ENCODE measurements at places on chromosomes 6 and 20.

DNA sequence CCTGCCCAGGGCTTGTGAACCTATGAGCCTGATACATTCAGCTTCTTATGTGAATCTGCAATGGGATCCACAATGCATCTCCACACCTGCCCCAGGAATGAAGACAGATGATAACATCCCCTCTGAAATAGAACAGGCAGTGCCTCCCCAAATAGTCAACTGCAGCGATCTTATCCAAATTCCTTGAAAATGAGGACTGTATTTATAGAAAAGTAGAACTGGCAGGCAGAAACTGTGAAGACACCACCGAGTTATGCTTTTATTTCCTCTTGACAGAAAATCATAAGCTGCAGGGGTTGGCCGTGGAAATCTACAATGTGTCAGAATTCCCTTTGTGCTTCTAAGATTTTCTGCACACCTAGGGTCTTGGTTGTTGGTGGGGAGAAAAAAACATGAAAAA is 270.3 kb downstream of the TBC1D7 start:
- no peak for DNase-seq

DNA sequence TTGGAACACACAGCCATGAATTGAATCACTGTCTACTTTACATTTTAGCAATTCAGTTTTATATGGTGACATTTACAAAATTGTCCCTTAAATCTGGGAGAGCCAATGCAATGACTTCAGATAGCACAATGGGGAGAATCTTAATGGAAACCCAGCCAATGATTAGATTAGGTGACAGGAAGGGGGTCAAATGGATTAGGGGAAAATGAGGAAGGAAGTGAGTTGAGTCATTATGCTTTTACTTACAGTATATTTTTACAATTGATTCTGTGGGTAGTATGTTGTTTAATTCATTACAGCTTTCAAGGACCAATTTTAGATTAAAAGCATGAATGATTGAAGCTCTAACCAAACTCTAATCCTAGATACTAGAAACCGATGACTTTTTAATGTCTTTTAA is 229.8 kb downstream of the SOX4 start:
- no peak for DNase-seq

DNA sequence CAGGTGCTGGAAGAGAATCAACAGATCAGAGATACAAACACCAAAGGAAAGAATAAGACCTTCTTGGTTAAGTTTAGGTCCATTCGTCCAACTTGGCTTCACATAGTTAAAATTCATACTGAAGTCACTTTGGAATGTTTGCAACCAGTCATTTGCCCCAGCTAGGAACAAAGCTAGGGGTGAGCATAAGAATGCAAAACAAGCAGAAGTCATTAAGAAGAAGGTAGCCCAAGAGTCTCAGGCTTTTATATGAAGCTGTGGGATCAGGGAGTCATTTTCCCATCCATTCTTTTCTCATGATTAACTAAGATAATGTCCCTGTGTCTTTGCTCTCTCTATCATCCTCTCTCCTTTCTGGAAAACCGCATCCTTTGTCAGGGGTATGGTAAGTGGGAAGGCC is 51.5 kb upstream of the TMEM170B start:
- peak; percentile 41 for DNase-seq

DNA sequence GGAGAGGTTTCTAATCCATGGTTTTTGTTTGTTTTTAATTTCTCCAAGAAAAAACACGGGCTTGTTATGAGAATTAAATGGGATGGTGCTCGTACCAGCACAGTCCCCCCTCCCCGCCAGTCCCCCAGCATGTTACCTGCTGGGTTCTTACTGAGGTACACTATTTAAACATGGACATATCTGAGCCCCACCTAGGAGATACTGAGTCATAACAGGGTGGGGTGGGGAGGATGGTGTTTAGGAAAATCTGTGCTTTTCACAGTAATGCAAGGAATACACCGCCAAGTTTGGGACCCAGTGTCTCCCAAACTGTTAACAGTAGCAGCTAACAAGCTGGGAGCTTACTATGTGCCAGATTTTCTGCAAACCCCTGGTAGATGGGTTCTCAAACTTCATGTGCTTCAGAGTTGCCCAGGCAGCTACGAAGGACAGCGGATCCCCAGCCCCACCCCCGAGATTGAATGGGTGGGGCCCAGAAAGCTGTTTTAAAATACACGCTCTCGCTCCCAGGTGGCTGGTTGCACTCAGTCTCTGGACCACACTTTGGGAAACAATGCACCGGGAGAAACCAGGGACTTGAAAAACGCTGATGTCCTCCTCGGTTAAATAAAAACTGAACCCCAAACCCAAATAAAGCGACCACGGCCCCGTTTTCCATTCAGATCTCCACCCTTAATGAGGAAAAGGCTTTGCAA is 995 bp downstream of the ZFP64 start:
- no peak for DNase-seq

DNA sequence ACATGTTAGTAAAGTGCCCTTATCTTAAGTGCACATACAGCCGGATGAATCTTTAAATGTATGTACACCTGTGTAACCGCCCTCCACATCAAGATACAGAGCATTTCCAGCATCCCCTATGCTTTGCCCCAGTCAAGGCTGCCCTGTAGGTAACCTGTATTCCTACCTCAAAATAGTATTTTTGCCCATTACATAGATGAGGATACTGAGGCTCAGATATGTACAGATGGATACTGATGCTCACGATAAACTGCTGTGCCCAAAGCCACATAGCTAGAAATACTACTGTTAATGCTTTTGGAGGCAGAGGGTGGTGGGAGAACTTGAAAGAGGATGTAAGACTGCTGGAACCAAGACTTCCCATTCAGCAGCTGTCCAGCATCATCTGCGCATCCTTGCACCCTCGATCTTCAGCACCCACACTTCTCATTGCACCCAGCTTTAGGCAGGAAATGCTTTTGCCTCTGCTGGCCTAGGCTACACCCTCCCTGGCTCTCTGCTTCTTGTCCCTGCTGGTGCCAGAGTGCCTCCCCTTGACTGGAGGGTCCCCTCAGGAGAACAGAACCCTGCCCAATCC is 27.0 kb upstream of the ZFAND3 start:
- DNase-seq, result no peak

DNA sequence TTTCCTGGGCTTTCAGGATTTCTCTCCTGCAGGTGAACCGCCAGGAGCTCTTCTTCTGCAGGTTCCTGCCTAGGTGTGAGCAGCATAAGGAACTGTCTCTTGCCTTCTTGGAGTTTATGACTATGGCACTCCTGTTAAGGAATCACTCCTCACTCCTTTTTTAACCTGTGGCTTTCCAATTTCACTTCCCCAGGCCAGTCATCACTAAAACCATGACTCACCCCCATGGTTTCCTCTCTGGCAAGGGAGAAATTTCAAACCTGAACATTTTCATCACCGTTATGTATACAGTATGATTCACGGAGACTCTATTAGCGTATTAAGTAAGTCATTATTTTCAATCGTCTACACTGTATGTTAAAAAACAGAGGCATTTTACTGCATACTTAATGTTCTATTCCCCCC is 78.2 kb upstream of the ARID1B start:
- no peak for DNase-seq
